ENCODE measurements at places on chromosomes 2 and 18. TPM values are rescaled to one million over a fixed set of nuclear protein-coding genes. Genes with fewer than 3 reads are reported as not detected.

The ACMSD gene
- 3.3 TPM for total RNA-seq

The REG3G gene
- not detected for total RNA-seq

The ERICH2 gene
- not detected for total RNA-seq

The FHOD3 gene
- 117 TPM for total RNA-seq

The TUBB8B gene
- not detected for total RNA-seq

The CNTNAP5 gene
- total RNA-seq, result 0.20 TPM

The ABCB11 gene
- not detected for total RNA-seq

The SLC11A1 gene
- 0.05 TPM for total RNA-seq

GRCh38 chr2:30963184-30963583 lies 155.9 kb upstream of the CAPN13 start:
- no peak for DNase-seq

GRCh38 chr2:28484835-28485234 lies 11.0 kb upstream of the PLB1 start:
- DNase-seq, result no peak

- no peak for DNase-seq
These were observed 78.8 kb downstream of the FHOD3 start for GRCh38 chr18:36376361-36376760.

DNA sequence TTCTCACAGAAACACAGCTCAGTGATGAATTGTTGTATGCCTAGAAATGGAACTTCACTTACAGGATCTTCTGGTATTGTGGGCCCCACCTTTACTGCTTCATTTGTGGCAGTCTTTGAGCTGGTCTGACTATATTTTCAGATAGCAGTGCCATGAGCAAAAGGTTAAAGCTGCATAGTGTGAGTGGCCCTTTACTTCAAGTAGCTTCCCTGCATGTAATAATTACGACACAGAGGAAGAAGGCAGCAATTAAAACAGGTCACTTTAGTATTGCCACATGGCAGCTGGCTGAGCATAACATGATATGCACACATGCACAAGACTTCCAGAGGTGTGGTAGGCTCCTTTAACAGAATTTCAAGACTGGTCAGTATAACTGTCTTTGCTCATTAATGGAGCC lies 426.3 kb upstream of the ZEB2 start:
- peak; percentile 36 for DNase-seq

DNA sequence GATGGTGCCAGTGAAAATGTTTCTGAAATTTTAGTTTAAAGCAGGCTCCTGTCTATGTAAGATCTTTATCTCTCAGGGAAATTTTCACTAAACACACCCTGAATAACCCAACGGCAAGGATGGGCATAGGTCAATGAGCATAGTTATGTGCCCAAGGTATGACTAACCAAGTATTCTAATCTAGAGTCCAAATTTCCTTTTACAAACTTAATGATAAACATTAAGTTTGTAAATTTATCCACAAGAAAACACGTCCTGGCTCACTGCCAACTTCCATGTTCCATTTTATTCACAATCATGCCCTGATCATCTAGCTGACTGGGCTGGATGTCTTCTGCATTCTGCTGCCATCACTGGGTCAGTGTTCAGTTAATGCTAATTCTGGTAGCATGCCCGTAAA lies 151.2 kb downstream of the SRBD1 start:
- DNase-seq, result peak; percentile 14

- DNase-seq, result no peak
These were observed 79.4 kb upstream of the ARHGAP28 start for GRCh38 chr18:6650127-6650507.

- no peak for DNase-seq
These were observed 254.1 kb downstream of the TSN start for GRCh38 chr2:122009561-122009960.

DNA sequence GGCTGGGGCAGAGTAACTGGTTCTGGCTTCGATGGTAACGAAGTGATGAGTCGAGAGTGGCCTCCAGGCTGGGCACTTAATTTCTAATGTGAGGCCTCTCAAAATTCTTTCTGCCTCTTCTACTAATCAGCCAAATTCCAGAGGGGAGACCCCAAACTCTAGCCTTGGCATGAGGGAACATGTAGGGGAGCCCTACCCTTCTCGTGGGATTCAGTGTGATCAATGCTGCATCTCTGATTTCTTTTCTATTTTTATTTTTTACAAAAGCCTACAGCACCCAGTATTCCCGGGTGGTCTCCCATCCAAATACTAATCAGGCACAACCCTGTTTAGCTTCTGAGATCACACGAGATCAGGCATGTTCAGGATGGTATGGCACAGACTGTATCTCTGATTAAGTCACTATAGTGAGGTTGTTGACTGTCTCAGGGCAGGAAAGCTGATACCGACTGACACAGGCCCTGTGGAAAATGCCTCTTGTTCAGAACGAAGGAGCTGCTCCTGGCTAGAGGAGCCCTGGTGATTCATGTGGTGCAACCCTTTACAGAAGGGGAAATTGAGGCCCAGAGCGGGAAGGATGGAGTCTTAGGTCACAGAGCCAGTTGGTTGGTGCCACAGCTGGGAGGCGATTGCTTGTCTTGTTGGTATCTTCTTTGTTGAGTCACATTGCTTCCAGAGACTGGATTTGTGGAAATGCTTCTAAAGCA lies 126.3 kb upstream of the HS6ST1 start:
- no peak for DNase-seq

DNA sequence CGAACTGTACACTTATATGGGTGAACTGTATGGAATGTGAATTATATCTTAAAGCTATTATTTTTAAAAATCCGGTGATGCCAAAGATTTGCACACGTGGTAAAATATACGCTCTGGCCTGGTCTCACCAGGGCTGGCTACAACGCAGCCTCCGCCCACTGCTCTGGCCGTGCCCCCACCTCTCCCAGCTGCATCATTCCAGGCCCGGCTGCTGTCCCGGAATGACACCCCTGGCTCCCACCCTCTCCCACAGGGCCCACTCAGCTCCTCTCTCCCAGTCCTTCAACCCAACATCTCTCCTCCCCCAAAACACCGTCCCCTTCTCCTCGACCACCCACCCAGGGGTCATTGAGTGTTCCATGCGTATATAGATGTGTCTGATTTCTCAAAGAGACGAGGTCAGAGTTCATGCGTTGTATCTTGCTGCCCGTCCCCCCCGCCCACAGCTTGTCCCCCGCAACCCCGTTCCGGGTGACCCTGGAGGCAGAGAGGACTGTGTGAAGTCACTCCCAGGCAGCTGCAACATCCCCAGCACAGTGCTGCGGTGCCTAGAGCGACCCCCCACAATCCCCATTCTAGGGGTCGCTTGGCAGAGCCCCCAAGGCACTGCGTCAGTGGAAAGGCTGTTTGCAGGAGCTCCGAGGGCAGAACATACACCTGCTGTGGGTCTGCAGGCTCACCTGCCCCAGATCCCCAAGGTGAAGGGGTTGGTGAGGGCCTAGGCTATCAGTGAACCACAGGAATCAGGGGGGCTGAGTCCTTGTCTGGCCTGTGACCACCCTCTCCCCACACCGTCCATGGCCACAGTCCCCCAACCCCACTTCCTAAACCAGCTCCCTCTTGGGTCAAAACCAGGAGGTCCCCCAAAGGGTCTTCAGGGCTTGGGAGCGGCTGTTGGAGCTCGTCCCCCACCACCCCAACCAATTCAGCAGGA lies 13.3 kb downstream of the DNMT3A start:
- DNase-seq, result no peak

- DNase-seq, result no peak
These were observed 102.5 kb downstream of the USP40 start for GRCh38 chr2:233464056-233464455.

GRCh38 chr2:205642599-205643356 lies 39.5 kb upstream of the NRP2 start:
- no peak for DNase-seq

DNA sequence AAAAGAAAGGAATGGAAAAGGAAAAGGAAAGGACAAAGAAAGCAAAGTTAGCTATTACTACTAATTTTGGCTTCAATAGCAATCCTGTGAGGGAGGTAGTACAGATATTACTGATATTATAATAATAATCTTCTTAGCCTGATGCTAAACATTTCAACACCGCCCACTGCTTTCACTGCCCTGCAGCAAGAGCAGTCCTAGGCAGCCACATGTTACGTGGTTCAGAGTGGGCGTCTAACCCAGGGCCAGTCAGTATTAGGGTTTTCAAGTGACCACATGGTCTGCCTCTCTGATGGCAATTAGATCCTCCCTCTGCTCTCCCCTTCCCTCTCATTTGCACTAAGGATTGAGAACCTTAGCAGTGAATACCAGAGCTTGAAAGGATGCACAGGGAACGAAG lies 83.7 kb upstream of the ZNF397 start:
- no peak for DNase-seq
